NCI-H2107 (cell line): ENCODE measurements at places on chromosomes 3 and 15.

- DNase-seq = no peak
These were observed 9.7 kb upstream of the CYFIP1 start for GRCh38 chr15:22989576-22990477.

GRCh38 chr3:25944329-25944728 is 154.4 kb downstream of the OXSM start:
- no peak for DNase-seq

GRCh38 chr3:42803414-42804105 is 730 bp downstream of the HIGD1A start:
- peak; percentile 4 for DNase-seq

DNA sequence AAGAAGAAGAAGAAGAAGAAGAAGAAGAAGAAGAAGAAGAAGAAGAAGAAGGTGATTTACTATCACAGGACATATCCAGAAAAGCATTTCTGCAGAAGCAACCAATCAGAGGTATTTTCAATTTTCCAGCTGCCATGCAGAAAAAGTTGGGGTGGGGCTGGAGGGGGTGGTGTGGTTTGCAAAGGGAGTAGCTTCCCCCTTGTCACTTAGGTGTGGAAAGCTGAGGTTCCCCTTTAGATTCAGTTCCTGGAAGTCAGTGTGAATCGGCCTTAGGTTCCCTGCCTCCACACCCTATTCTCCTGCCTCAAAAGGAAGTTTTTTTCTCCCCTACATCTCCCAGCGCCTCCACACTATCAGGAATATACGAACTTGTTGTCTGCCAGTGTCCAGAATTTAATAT is 276.7 kb upstream of the ARRDC4 start:
- no peak for DNase-seq

DNA sequence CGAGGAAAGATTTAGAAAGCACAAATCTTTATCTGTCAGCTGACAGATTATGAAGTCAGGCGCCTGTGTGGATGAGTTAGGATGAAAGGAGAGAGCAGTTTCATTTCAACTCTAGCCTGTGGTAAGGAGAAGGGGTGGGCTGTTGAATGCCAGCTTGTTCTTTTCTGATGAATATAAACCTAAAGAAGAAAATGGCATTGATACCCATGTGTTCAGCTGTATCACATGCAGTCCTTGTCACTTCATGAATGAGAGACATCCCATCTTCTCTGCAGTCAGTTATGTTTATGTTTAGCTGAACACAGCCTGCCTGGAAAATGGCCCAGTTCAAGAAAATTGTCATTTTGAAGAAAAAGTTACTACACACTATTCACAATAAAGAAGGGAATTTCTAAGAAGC is 345.7 kb upstream of the RBMS3 start:
- no peak for DNase-seq

GRCh38 chr15:70438776-70439175 is 324.6 kb downstream of the UACA start:
- no peak for DNase-seq

DNA sequence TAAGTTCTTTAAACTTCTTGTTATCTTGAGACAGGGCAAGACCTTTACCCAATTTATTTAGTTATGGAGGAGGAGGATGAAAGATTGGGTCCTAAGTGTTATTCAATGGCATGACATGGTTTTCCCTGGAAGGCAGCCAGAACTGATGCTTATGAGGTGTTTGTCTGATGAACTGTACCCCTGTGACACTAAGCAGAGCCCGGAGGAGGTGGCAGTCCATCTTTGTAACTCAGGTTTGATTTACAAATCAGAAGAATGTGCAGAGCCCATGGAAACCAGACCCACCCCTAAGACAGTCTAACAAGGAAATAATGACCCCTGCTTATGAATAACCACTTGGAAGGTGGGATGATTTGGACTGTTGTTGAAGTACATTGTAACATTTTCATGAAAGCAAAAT is 878.6 kb upstream of the NR2F2 start:
- no peak for DNase-seq

GRCh38 chr3:28502397-28502937 is 153.8 kb upstream of the AZI2 start:
- no peak for DNase-seq

DNA sequence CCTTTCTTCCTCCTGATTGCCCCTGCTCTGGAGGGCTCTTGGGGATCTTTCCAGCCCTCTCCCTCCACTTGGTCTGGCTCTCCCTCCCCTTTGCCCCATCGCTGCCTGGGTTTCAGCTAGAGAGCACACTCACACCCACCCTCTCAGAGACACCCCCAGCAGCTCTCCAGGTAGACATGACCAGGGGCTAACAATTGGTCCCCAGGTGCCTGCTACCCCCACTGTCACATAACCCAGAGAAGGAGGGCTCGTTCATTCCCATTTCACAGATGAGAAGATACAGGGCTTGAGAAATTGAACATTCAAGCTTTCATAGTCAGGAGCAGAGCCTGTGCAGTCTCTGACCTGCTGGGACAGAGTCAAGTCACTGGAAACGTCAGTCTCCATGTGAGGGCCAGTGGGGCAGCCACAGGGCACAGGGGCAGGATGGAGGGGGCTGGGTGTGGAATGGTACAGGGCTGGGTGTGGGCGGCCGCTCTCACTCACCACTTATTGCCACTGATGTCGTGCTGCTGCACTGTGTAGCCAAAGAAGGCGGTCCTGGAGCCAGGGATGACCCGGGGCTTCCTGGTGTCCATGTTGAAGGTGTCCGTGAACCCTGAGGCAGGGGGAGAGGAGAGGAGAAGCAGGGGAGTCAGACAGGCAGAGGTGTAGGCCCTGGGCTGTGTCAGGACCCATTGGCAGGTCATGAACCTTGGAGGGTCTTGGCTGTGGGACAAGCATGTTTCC is 29.4 kb downstream of the ITGA11 start:
- no peak for DNase-seq

DNA sequence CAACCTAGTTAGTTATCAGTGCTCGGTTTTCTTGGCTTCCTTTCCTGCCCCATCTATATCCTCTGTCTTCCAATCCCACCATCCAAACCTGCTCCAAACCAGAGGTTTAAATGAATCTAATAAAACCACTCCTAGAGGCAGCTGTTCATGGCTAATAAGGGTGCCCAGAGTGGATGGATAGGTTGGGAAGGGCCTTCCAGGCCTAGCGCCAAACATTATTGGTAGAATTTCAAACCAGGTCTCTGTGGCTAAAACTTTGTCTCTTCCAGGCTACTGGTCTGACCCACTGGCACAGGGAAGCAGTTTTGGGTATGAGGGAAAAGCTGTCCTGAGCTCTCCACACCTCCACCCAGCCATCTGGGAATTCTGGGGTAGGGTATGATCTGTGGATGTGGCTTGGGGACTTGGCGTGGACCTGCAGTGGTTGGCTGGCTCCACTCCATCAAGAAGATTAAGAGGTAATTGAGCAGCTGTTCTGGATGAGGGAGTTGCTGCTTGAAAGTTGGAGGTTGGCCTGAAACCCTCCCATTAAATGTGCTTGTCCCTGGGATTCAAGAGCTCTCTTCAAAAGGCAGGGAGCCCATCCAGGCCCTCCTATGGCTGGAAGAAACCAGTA is 29.3 kb upstream of the INSYN1 start:
- no peak for DNase-seq

DNA sequence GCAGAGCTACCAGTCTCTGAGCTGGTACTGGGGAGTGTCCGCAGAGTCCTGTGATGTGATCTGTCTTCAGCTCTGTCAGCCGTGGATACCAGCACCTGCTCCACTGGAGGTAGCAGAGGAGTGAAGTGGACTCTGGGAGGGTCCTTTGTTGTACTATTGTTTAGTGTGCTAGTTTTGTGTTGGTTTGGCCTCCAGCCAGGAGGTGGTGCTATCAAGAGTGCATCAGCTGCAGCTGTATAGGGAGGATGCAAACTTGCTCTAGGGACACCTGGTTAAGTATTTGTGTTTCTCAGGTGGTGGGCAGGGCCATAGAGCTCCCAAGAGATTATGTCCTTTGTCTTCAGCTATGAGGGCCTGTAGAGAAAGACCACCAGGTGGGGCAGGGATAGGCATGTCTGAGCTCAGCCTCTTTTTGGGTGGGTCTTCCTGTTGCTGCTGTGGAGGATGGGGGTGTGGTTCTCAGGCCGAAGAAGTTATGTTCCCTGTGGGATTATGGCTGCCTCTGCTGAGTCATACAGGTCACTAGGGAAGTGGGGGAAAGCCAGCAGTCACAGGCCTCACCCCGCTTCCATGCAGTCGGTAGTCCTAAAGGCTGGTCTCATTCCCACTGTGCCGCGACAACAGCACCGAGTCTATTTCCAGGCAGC is 443.2 kb upstream of the TBL1XR1 start:
- peak; percentile 97 for DNase-seq

GRCh38 chr3:35709691-35710090 is 70.4 kb downstream of the ARPP21 start:
- no peak for DNase-seq

GRCh38 chr15:72133211-72133610 is 15.0 kb downstream of the SENP8 start:
- no peak for DNase-seq

DNA sequence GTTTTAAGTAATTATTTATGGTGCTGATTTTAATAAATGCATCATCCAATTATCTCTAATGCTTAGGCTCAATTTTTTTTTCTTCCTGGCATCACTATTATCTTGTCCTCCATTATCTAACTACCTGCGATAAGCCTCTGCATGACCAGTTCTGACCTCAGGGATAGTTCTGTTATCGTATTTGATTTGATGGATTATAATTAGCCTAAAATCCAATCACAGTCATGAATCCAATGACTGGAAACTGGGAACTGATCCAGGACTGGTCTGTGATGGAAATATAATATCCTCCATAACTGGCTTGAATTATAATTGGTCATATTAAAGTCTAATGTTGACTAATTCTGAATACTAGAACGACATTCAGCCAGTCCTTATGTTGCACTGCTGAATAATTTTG is 1.1 kb downstream of the MYH15 start:
- no peak for DNase-seq

DNA sequence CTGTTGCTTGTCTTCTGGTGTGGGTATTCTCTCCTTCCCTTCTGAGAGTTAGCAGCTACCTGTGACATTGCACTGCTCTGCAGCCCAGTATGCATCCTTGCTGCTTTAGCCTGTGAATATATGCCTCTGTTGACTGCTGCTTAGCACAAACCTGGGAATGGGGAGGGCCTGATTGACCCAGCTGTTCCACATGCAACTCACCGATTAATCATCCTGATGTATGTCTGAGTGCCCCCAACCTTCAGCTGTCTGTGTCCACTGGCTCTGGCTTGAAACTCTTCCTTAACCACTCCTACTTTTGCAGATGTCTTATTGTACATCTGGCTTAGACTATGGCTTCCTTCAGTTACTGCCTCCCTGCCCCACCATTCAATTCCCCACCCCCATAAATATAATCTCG is 119.1 kb downstream of the RASA2 start:
- DNase-seq = no peak

- no peak for DNase-seq
These were observed 24.6 kb upstream of the DMXL2 start for GRCh38 chr15:51647128-51647562.

DNA sequence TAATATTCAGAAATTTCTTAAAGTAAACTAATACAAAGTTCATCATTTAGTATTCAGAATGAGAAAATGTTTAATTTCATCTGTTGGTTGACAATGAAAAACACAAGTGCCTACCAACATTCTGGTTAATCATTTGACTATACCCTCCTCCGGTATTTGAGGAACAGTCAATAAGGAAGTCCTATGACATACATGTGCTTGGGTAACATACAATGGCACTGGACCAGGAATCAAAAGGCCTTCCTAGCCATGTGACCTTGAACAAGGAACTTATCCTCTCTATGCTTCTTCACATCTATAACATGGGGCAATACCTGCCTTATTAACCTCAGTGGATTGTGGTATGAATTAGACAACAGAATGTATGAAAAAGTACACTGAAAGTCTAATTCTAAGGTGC is 65.8 kb downstream of the ZNF280D start:
- DNase-seq = no peak

DNA sequence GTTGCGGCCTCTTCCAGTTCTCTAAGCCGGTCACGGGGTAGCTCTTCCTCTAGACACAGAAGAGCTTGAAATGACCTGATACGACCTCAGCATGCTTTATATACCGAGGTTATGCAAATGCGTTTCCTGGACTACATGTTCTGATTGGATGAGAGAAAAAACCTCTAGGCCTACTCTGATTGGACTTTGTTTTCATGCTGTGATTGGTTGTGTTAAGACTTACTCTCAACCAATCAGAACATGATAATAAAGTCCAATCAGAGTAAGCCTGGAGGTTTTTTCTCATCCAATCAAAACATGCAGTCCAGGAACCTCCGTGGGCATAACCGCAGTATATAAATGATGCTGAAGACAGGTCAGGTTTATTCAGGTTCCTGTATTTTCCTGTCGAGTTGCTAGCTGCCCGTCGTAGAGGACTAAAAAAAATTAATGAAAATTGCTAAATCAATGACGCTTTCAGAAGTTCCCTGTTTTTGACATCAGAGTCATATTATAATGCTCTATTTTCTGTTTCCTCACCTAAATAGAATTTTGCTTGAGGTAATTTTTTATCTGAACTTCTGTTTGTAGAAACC is 177.4 kb downstream of the POTEB3 start:
- no peak for DNase-seq

- DNase-seq = no peak
These were observed 9.0 kb downstream of the FGD5 start for GRCh38 chr3:14827776-14828175.

DNA sequence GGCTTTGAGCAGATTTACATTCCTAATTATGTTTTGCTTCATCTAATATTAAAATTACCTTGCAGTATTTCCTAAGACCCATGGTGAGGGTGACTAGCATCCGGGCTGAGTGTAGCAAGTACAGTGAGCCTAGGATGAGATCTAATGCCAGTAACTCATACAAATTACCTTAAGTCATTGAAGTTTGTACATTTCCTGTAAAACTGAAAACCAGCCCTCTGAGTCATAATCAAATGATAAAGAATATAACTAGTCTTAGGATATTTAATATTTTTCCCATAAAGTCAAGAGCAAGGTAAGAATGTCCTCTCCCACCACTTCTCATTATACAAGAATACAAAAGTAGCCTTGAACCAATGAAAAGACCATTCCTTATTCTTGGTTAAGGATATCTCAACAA is 54.8 kb upstream of the CHRM5 start:
- DNase-seq = no peak
